COR-L47 (cell line): ENCODE measurements at places on chromosomes 16 and 17.
A peak's percentile ranks its signal among the peaks of the same experiment; 100 is the strongest.

- no peak for DNase-seq
These were observed 10.8 kb downstream of the RGS9 start for GRCh38 chr17:65147955-65148354.

GRCh38 chr17:29566473-29567303 lies at the start of gene ABHD15:
Gene ABHD15, minus strand, starts transcription at chr17:29567037. Its CDS starts 71 bp downstream, at chr17:29566966.
- peak; percentile 65 for DNase-seq

GRCh38 chr16:82094942-82095540 lies 60.0 kb downstream of the HSD17B2 start:
- no peak for DNase-seq

- DNase-seq = peak; percentile 6
These were observed 22.5 kb downstream of the AXIN2 start for GRCh38 chr17:65538675-65539529.

GRCh38 chr16:14202697-14203096 lies 131.6 kb downstream of the MRTFB start:
- peak; percentile 63 for DNase-seq
